ENCODE measurements at places on chromosomes 6 and 20. TPM values are rescaled to one million over a fixed set of nuclear protein-coding genes. Genes with fewer than 3 reads are reported as not detected.

The BPI gene
- total RNA-seq, result not detected

The APOM gene
- total RNA-seq, result 0.62 TPM

The CTAGE9 gene
- total RNA-seq, result not detected

The LY6G6D gene
- total RNA-seq, result not detected

The SNRPB gene
- total RNA-seq, result 324 TPM

The CDC5L gene
- total RNA-seq, result 28.5 TPM

The PBOV1 gene
- total RNA-seq, result not detected

The WFDC5 gene
- total RNA-seq, result not detected

The PHACTR1 gene
- total RNA-seq, result 51.4 TPM

The HAO1 gene
- not detected for total RNA-seq

The SLC32A1 gene
- total RNA-seq, result not detected

The LGSN gene
- not detected for total RNA-seq

The FOXS1 gene
- total RNA-seq, result not detected

The HLA-DMA gene
- 56.3 TPM for total RNA-seq

The TMEM151B gene
- total RNA-seq, result not detected

The ME1 gene
- 19.0 TPM for total RNA-seq

The RNF182 gene
- 19.6 TPM for total RNA-seq

The HLA-DQA2 gene
- total RNA-seq, result not detected

The SIRPB2 gene
- total RNA-seq, result not detected

The WRNIP1 gene
- total RNA-seq, result 57.6 TPM

The PAK5 gene
- not detected for total RNA-seq

The TRDN gene
- total RNA-seq, result not detected

The FBXO9 gene
- 46.6 TPM for total RNA-seq

The TUBB gene
- total RNA-seq, result 1,023 TPM

The RIPPLY2 gene
- not detected for total RNA-seq

The SLC4A11 gene
- 2.9 TPM for total RNA-seq

The WFDC10B gene
- not detected for total RNA-seq

The ANGPT4 gene
- not detected for total RNA-seq

The ZC3H12D gene
- under 0.01 TPM for total RNA-seq

The PRDM13 gene
- not detected for total RNA-seq

The SEMG1 gene
- not detected for total RNA-seq

The DEFB123 gene
- total RNA-seq, result not detected

The PPP1R16B gene
- total RNA-seq, result 6.3 TPM

The NHLRC1 gene
- total RNA-seq, result 4.2 TPM

The CLVS2 gene
- under 0.01 TPM for total RNA-seq

The VWA7 gene
- total RNA-seq, result 0.15 TPM

The WFDC12 gene
- not detected for total RNA-seq

The CLDN20 gene
- total RNA-seq, result not detected

The ZNF391 gene
- 1.8 TPM for total RNA-seq

The SLC17A3 gene
- not detected for total RNA-seq

The ZC2HC1B gene
- not detected for total RNA-seq

The TTLL9 gene
- not detected for total RNA-seq

The TUBB2B gene
- 72.7 TPM for total RNA-seq

The CGA gene
- not detected for total RNA-seq

The CCN2 gene
- total RNA-seq, result 5.5 TPM

The SIM1 gene
- total RNA-seq, result not detected

The PPIL1 gene
- total RNA-seq, result 50.6 TPM

All from melanocyte of skin (primary cell).